NCI-H748 treated with DMSO at 0.1 percent for 48 hours (cell line): ENCODE measurements at places on chromosomes 4 and X.

DNA sequence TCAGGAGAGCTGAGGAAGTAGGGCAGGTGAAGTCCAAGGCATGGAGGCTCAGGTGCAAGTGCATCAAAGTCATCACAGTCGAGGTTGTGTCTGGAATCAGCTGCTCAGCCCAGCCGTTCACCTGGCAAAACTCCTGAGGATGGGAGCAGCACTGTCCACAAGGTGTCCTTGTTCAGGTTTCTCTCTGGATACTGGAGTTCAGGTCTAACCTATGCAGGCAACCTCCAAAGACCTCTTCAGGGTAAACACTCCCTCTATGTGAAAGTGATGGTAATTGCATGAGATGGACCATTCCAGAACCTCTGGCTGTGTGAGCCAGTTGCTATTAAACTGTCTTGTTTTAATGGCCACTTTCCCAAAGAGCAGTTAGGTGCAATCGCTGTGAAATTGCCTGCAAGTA lies 120.2 kb upstream of the PSAPL1 start:
- DNase-seq = no peak

- DNase-seq = no peak
Observed at GRCh38 chrX:120305531-120306141, 5.6 kb downstream of the TMEM255A start.

- no peak for DNase-seq
Observed at GRCh38 chrX:54615109-54615508, 85.1 kb downstream of the GNL3L start.

DNA sequence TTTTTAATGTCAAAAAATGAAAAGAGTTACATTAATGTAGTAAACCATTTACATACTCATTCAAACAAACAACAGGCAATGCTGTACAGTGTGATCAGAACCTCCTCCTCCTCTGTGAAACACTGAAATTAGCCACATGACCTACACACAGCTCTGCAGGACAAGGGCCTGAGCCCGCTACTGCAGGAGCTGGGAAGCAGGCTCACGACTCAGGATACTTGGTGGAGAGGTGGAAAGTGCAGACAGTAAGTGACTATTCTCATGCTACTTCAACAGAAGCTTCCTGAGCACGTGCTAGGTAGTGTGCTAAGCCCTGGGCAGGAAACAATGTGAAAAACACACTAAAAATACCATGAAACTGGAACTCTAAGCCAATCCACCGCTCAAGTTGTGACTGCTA lies 56.8 kb downstream of the TAPT1 start:
- no peak for DNase-seq

DNA sequence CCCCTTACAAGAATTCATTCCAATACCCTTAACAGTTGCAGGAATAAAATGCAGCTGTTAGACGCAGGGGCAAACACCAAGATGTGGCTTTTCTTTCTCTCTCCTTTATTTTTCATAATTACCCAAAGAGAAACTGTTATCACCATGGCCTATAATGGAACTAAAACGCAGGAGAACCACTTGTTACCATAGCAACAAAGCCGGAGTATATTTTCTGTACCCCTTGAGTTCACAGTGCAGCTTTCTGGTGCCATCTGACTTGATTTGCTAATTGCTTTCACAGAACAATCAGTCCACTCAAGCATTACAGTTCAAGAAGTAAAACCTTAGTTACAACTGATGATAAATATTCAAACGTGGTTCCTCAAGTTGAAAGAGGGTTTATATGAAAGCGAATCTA lies 157.9 kb downstream of the AMELX start:
- DNase-seq = no peak

DNA sequence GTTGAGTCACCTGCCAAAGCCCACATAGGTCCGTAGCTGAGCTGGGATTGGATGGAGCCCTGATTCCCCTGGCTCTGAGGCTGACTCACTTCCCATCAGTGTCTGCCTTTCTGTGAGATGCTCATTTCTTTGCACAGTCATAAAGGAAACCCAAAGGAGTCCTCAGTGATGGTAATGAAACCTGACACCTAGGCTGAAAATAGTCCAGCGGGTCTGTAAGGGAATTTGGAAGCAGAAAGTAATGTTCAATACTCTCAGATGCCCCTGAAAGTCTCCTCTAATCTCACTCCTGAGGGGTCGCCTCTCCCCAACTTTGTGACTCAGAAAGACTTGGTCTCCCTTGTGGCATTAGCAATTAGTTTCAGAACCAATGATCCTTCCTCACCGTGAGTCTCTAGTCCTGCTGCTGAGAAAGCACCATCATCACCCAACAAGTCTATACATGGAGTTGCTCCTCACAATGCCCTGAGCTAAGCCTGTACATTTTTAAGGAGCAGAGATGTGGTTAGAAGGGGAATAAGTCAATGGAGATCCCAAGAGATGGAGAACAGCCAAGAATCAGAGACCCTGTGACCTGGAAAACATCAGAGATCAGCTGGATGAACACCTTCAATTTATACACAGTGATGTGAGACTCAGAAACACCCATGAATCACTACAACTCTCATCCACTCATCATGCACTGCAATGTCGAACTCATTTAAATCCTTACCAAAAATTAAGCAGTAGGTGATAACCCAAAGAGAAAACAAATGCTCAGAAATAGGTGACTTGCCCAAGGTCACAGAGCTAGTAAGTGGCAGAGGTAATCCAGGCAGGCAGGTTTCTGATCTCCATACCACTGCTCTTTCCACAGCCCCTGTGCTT lies 219.0 kb upstream of the CPEB2 start:
- no peak for DNase-seq

DNA sequence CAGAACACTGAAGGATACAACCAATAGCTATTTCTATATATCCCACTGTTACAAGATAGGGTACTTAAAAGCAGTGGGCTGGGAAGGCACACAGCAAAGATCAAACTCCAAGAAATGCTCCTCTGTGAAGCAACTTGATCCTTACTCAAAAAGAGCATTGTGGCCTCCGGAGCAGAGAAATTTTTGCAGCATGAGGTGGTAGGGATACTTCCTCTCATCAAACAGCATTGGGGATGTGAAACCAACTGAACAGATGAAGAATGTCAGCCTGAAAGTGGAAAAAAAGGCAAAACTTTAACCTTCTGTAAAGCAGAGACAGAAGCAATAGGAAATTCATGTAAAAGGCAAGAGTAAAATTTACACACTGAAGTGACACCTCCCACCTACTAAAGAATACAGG lies 92.2 kb downstream of the HUWE1 start:
- DNase-seq = no peak

GRCh38 chr4:66777097-66777496 lies 768.2 kb downstream of the CENPC start:
- no peak for DNase-seq

DNA sequence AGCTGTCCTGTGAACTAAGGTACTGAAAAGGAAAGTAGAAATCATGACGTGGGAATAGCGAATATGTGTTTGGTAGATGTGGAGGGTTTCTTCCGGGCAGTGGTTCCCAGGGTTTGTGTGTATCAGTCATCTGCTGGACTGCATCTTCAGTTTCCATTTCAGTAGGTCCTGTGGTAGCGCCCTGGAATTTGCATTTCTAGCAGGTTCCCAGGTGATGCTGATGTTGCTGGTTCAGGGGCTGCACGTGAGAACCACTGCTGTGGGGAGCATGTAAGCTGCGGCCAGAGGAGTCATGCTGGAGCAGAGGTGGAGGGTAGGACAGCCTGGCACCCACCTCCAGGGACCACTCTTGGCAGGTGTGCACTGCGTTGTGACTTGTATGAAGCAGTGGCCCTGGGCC lies 47.1 kb downstream of the ARHGAP10 start:
- no peak for DNase-seq

DNA sequence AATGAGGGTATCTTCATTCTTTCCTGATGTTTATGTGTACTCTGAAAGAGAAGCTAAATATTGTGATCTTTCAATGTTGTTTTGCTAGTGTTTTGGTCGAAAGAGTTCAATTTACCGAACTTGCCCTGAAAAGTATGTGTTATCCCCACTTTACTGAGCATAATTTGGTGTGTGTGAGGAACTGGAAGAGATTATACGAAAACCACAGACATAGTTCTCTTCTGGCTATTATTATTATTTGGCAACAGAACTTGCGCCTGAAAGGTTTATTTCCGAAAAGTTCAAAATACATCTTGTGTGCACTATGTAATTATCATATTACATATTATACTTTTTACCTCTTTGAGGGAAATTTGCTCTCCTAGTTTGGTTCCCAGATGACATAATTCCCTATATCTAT lies 232.5 kb upstream of the INTU start:
- DNase-seq = no peak

DNA sequence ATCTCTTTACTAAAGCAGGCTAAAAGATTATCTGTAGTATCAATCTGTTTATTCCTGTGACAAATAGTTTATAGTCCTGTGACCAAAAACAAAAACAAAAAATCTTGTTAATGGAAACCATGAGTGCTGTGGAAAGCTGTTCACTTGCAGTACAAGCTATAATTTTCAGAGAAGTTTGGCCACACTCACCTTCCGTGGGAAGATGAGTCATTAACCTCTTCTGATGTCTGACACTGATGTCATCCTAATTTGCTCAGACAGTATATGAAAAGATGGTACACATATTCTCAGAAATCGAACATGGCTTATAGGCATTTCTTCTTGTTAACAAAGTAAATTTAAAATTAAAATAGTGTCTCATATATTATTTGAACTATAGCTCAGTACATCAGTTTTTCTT lies 19.9 kb upstream of the ENPP6 start:
- no peak for DNase-seq

DNA sequence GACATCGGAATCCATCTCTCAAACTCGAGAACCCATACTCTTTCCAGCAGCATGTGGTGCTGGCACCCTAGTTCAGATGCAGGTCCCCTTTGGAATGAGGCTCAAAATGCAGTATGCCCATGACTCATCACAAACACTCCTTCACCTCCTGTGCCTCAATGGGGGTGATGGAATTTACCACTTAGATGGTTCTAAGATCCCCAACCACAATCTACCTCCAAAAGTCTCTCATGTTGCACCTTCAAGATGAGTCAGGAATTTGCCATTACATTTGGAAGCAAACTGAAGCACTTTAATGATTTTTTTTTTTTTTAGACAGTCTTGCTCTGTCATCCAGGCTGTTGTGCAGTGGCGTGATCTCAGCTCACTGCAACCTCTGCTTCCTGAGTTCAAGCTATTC lies 8.5 kb upstream of the MID1 start:
- DNase-seq = no peak

DNA sequence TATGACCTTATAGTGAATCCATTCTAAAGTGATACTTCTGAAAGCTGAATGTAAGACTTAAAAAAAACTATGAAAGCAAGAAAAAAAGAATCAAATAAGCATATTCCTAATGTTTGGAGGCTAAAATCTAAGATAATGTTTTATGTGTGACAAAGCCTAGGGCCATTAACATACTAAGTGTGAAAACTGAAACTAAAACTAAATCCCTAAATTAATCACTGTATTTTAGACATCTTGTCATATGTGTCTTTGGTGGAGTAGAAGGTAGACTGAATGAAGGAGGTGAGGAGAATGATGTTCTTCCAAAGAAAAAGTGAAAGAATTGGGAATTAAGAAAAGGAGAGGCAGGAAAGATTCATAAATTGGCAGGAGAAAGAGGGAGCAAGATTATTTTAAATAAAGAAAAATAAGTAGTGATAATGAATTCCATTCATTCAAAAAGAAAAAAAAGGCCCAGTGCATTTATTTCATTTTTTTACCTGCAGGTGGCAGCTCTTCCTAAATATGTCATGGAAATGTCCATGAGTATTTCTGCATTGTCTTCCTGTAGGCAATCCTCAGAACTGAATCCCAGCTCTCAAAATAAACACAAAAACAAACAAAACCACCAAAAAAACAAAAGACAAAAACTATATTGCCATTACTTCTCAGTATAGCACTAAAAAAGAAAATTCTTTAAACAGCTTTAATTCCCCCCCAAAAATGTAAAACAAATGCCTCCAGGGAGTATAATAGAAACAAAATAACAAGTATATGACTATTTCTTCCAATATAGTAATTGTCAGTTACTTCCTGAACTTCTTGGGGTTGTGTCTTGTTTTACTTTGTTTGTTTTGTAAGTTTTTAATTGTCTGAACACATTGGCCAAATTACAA lies 17.0 kb upstream of the AP1AR start:
- DNase-seq = no peak

DNA sequence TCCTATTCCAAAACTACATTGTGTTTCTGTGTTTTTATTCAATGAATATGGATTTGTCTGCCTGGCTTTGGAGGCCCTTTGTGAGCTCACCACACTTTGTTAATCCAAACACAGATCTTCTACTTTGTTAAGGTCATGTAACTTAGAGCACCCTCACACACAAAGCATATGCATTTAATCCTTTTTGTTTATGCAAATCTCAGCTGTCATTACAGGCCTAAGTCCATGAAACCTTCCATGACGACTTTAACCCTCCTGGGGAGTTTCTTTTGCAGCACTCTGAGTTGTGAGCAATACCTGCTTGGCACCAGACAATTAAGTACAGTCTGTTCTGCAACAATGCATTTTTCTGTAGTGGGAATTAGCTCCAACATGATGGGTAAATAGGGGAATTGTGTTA lies 14.9 kb downstream of the CCSER1 start:
- DNase-seq = no peak

GRCh38 chr4:27807207-27807606 lies 946.6 kb downstream of the STIM2 start:
- no peak for DNase-seq

- no peak for DNase-seq
Observed at GRCh38 chr4:38157592-38157991, 197.4 kb downstream of the PTTG2 start.

DNA sequence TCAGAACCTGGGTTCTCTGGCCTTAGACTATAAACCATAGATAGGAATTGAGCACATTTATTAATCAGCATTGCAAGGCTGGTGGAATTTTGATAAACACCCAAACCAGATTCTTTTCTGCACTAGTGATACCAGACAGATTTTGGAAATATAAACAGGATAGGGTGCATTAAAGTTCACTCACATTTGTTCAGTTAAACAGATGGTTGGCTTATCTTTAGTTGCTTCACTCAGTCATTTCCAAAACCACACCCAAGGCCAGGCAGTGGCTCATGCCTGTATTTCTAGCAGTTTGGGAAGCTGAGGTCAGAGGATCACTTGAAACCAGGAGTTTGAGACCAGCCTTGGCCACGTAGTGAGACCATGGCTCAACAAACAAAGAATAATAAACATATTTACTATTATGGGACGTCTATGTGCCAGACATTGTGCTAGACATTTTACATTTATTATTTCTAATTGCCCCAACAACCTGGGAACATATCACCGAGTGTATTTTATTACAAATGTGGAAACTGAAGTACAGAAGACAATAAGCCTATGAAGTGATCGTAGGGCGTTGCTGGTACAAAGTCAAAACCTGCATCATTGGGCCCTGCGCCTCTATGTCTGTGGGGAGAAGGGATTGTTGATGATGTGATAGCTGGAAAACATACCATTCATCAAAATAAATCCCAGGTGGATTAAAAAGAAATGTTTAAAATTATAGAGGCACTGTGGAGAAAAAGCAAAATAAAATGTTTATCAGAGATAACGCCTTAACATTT lies 15.0 kb downstream of the ADD1 start:
- DNase-seq = no peak
